HuH-7.5 (cell line): ENCODE measurements at places on chromosomes 16 and 17.
A peak's percentile ranks its signal among the peaks of the same experiment; 100 is the strongest.

DNA sequence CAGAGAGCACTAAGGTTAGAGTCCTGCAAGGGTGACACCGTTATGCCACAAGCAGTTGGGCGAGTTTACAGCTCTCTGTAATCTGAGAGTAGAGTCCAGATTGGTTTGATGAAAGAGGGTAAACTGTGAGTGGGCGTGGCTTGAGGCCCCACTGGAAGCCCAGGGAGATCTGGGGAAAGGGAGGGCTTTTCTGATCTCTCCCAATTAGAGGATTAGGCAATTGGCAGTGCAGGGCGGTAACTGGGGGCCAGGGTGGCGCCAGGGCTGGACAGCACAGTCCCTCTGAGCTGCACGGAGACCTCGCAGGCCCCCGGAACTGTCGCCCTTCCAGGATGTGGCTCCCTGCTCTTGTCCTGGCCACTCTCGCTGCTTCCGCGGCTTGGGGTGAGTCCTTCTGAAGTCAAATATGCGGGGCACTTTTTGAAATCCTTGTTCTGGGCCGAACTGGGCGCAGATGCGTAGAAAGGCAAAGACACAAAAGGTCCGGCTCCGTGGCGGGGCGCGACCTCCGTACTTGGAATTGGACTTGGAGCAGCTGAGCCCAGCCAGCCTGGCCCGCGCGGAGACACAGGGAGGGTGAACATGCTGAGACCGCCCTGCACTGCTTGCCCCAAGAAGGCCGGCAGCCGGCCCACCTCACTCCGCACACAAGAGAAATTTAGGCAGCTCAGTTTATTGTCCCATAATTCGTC, 72.4 kb downstream of the CES1 start:
- DNase-seq: no peak

DNA sequence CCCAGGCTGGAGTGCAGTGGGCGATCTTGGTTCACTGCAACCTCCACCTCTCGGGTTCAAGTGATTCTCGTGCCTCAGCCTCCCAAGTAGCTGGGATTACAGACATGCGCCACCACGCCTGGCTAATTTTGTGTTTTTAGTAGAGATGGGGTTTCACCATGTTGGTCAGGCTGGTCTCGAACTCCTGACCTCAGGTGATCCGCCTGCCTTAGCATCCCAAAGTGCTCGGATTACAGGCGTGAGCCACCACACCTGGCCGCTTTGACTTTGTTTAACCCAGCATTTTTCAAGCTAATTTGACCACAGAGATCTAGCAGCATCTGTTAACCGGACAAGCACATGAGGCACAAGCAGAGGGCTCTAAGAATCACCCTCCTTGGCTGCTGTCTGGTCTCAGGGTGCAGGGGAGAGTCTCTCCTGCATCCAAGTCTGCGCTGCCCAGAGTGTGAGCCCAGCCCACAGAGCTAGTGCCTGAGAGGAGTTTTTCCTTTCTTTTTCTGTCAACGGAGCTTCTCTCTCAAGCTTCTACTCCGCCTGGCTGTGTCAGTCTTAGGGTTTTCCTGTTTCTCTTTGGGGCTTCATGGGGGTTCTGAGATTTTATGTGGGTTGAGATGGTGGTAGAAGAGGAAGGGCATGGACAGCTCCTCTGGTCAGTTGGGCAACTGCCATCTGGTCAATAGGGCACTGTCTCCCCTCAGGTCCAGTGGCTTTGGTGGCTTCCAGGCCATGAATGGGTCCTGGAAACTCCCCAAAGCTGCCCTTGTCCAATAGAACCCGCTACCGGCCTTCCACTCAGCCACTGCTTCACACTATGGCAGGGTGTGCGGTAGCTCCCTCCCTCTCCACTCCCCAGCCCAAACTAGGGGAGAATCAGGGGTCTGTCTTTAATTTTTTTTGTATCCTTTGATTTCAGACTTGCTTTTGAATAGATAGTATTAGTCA, 59.6 kb downstream of the TNFRSF13B start:
- no peak for DNase-seq

- DNase-seq: no peak
These were observed 160.0 kb downstream of the MAP2K6 start for GRCh38 chr17:69574257-69575197.

DNA sequence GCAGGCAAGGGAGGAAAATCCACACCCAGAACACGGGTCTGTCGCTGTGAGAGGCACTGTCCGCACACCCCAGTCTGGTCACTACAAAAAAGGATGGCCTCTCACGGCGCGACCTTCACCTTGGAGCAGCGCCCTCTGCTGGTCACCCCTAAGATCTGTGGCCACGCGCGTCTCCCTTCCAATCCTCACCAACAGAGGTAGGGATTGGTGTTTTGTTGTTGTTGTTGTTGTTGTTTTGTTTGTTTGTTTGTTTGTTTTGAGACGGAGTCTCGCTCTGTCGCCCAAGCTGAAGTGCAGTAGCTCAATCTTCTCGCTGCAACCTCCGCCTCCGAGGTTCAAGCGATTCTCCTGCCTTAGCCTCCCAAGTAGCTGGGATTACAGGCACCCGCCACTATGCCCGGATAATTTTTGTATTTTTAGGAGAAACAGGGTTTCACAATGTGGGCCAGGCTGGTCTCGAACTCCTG, 15.0 kb upstream of the C17orf58 start:
- peak; percentile 40 for DNase-seq

GRCh38 chr17:75147878-75148546, 6.3 kb downstream of the JPT1 start:
- no peak for DNase-seq

DNA sequence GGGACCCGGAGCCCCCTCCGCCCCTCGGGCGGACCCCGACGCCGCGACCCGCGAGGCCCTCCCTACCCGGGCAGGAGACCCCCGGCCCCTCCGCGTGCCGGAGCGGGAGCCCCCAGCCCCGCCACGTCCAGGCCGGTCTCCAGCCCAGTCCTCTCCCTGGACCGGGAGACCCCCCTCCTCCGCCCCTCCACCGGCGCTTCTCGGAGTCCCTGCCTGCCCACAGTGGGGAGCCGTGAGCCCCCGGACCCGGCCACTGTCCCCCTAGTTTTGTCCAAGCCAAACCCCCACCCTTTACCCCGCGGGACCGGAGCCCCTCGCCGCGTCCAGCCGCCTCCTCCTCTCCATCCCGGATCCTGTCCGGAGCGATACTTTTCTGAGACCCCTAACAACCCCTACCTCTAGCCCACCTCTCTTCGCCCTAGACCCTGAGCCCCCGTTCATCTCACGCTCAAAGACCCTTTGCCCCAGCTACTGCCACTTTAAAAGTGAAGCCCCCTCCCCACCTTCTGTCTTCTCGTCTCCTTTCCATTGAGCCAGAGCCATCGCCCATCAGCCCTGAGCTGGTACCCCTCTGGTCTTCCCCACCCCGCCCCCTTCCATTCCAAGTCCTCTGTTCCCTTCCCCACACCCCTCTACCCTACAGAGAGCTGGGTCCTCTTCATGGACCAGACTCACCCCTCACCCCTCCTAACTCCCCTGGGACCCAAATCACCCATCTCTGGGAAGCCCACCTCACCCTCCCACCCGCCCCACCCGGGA, 1.0 kb downstream of the NECAB2 start:
- no peak for DNase-seq

DNA sequence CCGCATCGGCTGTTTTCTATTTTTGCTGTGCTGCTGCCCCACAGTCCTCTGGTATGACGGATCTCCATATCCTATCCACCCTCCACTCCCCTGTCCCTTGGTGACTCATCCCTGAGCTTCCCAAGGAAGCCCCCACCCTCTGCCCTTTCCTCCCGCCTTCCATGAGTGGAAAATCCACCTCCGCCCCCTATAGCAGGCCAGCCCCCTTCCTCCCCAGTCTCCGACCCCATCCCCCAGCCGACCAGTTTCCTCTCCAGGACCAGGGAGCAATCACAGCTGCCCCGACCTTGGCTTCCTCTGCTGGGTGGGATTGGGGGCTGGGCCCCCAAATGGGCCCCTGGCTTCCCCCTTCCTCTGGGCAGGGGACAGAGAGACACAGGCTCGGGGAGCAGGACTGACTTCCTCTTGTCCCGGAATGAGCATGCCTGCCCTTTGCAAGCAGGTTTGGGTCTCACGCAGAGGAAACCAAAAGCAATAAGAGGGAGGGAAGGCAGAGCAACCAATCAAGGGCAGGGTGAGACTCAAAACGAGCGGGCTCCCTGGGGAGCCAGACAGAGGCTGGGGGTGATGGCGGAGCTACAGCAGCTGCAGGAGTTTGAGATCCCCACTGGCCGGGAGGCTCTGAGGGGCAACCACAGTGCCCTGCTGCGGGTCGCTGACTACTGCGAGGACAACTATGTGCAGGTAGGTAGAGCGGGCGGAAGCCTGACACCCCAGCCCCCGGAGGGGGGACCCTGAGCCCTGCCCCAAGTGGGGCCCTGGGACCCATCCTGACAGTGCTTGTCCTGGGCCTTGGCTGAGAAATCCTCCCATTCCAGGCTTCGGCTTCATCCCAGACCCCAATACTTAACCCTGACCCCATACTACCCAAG, at the start of the genes ABI3 and GNGT2:
Gene ABI3, plus strand, starts transcription at position 550 of the 872 bp plus-strand sequence. Its CDS starts 18 bp downstream, at position 568.
Gene GNGT2, minus strand, starts transcription at position 417 of the 872 bp plus-strand sequence. CDS start 3,152 bp downstream, outside the sequence.
- DNase-seq: no peak

DNA sequence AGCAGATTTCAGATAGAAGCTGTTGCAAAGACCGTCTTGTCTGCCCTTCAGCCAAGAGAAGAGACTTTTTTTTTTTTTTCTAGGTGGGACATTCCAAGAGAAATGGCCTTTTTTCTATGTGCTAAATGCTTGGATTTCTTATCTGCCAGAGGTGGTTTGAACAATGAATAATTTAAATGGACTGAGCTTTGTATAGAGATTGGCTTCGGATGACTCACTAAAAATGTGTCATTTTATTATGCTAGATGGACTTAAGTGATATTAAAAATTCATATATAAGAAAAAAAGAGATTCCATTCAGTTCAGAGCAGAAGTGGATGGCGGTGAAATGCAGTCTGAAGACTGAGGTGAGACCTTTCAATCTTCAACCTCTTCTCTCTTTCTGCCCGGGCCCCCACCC, 58.4 kb downstream of the MEAK7 start:
- no peak for DNase-seq

- DNase-seq: no peak
These were observed 6.6 kb downstream of the COX6A2 start for GRCh38 chr16:31421587-31421986.

DNA sequence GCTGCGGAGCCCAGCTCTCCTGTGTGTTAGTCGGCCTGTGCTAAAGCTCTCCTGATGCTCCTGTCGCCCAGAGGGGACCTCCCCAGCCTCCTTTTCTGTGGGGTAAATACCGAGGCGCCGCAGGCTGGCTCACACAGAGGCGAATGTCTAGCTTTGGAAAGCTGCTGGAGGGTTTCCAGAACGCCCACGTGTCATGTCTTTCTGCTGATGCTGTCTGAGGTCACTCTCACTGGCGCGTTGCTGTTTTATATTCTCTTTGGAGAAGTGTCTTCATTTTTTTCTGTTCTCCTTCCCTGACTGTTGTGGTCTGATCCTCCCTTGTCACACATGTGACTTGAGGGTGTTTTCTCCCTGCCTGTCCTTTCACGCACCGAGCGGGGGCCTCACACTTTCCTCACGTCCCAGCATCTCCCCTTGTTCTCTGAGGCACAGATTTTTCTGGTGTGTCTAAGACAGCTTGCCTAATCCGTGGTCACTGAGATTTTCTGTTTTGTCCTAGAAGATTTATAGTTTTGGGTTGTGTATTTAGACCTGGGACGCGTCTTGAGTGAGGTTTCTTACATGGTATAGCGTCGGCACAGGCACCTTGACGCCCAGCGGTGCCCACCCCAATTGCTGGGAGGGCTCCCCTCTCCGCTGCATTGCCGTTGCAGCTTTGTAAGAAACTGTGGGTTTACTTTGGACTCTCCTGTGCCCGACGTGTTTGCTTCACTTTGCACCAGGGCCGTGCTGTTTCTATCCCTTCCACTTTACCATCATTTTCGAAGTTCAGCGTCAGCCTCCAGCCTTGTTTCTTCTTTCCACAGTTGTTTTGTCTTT, 92.1 kb upstream of the ZNF750 start:
- DNase-seq: no peak
